Stimulated activated CD8-positive, alpha-beta memory T cell treated with anti-CD3 and anti-CD28 coated beads, Interleukin-4, amount 100 ng/mL, for 1 hour (primary cell): ENCODE measurements at places on chromosomes 7 and 10.

- no peak for DNase-seq
Measured at GRCh38 chr7:94012746-94013145, 8.6 kb upstream of the BET1 start.

DNA sequence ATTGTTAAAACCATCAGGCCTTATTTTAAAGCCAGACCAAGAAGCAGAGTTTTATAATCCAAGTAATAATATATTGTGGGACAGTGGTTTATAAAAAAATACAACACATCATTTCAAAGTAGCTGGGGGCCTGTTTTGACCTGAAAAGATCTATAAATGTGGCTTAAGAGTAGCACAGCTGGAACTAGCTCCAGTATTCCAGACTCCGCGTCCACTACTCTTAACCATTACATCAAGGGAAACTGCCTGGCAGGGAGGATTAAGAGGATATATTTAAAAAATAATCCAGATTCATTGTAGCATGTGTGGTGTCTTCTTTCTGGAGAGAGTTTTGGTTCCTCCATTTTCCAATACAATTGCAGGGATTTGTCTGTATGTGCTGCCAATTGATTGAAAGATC is 67.3 kb downstream of the MET start:
- no peak for DNase-seq

DNA sequence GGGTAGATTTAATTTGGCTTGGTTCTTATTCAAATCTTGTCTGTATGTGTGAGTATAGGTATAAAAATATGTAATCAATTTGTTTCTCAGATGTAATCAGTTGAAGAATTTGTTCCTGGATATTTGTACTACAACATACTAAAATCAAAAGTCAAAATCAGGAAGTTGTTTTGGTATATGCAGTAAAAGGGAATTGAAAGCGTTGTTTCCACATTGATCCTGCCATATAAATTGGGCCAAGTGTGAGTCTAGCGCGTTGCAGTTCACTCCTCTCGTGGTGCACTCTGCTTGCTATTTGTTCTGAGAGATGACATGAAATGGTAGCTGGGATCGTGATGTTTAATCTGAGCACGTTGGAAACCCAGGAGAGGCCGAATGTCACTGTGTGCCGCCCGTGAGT is 55.9 kb downstream of the SHH start:
- no peak for DNase-seq

- DNase-seq: no peak
Measured at GRCh38 chr7:51589111-51589510, 272.5 kb upstream of the COBL start.

DNA sequence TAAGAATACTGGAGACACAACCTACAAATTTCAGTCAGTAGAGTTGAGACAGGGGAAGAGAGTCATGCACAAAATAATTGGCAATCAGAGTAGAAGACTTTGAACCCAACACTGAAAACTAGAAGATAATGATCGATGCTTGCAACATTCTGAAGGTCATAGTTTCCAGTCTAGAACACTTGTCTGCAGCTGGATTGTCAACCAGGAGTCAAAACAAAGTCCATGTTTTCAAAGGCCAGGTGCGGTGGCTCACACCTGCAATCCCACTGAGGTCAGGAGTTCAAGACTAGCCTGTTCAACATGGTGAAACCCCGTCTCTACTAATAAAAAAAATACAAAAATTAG is 26.8 kb upstream of the SMURF1 start:
- no peak for DNase-seq

- DNase-seq: no peak
Measured at GRCh38 chr10:131490991-131491594, 179.6 kb upstream of the TCERG1L start.
